ENCODE measurements at places on chromosomes 1 and 21.
A peak's percentile ranks its signal among the peaks of the same experiment; 100 is the strongest.

- DNase-seq, result no peak
These were observed 360.7 kb downstream of the CAMTA1 start for GRCh38 chr1:7145947-7146346.

DNA sequence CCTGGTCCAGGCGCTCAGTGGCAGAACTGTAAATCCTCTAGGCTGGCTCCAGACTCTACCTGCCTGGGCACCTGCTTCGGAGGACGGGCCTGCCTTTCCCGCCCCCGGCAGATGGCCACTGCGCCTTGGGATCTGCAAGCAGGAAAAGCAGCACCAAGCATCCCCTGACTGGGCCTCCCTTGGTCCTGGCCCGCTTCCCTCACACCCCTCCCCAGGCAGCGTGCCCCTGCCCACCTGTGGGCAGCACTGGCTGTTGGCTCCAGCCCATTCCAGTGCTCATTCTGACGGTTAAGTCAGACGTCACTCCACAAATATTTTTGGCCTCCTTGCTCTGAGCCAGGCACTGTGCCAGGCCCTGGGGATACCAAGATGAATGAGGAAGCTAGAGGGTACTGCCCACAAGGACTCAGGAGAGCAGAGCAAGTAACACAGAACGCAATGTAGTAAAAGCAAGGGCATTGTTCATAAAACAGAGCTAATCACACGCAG lies 22.0 kb upstream of the BLACAT1 start:
- DNase-seq, result no peak

- DNase-seq, result no peak
These were observed 325.6 kb downstream of the TTLL7 start for GRCh38 chr1:83673312-83673711.

DNA sequence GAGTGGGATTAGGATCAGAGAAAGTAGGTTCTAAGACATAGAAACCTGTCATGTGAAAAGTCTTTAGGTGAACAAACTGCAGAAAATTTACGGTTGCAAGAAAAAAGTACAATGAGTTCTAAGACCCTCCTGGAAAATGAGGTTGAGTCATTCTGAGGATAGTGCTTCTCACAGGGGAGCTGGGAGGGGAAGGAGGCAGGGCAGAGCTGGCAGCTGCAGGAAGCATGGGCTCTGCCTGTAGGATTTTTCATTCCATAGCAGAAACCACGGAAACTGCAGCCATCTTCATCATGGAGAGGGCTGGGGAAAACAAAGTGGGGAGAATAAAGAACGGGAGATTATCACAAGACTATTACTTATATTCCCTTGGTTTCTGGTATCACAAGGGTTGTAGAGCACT lies 25.8 kb upstream of the THEM4 start:
- DNase-seq, result no peak

DNA sequence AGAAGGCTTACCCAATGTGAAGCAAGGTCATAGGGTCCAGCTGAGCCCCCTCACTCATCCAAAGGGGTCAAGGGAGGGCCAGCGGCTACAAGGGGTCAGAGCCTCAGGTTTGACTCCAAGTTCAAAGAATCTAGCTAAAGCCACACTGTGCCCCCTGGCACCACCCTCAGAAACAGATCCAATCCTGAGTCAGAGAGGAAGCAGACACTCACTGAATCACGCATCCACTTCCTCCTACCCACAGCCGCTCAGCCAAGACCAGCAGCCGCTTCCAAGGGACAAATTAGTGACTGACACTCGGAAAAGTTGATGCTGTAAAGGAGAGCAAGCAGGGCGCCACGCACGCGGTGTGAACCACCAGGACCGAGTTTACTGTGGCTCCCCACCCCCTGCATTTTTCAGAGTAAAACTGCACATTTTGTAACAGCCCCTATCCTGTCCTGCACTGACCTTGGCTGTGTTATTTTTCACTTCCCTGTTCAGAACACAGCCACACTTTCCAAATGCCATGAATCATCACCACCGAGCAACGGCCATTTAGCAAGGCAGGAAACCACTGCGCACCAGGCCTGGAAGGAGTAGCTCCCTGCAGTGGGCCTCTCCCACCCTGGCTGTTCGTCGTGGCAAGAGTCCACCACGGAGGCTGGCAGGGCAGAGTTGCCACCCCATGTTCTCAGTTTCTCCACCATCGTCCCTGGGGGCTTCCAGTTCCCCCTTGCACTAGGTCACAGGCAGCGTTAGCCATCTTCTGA lies 147.8 kb downstream of the TOMM20 start:
- no peak for DNase-seq

- DNase-seq, result no peak
These were observed 2.8 kb upstream of the C1orf210 start for GRCh38 chr1:43288058-43288784.

- DNase-seq, result no peak
These were observed 4.2 kb downstream of the OR2T1 start for GRCh38 chr1:248406721-248407692.

GRCh38 chr1:60848583-60849188 lies 233.7 kb upstream of the NFIA start:
- no peak for DNase-seq

GRCh38 chr1:202320081-202320405 lies 21.7 kb downstream of the UBE2T start:
- no peak for DNase-seq

DNA sequence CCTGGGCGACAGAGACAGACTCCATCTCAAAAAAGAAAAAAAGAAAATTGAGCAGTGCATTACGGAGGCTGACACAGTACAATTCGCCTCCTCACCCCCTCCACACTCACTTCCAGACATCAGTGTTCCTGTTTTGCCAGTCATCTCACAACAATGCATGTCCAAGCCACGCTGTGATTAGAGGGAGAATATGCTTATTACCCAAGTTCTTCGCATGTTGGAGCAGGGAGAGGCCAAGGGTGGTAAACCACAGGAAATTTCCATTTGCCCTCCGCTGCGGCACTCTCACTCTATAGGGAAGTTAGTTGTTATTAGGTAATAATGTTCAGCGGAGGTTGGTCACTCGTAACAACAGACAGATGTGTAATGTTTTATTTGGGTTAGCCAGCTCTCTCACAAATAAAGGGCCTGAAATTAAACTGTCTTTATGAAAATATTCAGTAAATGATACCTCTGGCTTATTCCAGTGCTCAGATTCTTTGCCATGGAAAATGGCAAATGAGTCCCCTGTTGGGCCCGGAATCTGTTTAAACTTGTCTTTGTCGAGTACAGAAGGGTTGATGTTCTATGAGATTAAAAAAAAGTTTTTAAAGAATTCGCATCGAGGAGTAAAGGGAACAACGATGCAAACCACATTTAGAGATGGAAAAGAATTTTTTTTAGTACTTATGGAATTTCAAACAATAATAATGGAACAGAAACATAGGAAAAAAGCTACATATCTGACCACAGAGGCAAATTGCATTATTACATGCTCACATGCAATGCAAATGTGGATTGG lies 33.1 kb downstream of the KCNJ15 start:
- DNase-seq, result no peak

DNA sequence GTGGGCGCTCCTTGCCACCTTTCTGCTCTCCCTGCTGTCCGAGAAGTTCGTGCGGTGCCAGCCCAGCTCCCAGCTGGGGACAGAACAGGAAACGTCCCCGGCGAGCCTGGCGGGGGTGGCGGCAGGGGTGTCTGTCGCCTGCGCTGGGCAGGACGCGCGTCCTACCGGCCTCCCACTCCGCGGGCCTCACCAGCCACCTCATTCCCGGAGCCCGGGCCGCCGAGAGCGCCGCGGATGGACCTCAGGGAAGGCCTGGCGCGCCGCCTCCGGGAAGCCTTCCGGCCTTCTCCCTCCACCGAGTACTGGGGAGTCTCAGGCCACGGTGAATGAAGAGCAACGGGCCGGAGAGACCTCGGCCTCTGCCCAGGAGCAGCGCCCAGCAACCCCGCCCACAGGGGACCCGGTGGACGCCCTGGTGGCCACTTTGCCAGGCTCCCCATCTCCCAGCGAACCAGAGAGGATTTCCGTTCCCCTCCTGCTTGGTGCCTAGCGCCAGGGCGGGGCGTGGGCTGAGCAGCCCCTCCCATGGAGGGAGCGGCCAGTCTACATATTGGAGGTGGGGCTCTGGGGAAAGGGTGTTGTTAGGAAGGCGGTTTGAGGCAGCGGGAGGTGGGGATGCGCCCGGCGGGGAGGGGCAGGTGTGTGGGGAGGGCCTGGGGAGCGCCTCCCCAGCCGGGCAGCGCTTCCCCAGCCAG lies 9.5 kb upstream of the TNFRSF14 start:
- peak; percentile 46 for DNase-seq

GRCh38 chr1:71014178-71014579 lies 33.4 kb downstream of the PTGER3 start:
- DNase-seq, result no peak

- DNase-seq, result no peak
These were observed 177.1 kb downstream of the NEGR1 start for GRCh38 chr1:72105201-72105600.

DNA sequence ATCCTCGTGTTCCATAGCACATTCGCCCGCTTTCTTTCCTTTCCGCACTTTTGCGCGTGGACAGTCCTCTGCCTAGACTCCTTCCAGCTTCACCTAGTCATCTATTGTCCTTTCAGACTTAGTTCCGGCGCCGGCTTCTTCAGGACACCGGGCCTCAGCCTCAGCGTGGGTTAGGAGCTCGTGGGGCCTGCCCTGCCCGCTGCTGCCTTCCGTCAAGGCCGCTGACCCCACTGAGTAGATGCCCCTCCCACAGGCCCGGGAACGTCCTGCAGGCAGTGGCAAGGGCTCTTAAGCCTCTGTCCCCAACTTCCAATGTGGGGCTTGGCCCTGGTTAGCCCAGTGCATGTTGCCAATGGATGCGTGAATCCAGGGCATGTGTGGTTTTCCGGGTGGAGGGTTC lies 11.4 kb downstream of the DMRTB1 start:
- DNase-seq, result no peak

GRCh38 chr1:59315529-59316463 lies 18.9 kb downstream of the FGGY start:
- DNase-seq, result no peak

GRCh38 chr1:247360991-247361731 lies 29.5 kb upstream of the ZNF496 start:
- DNase-seq, result no peak

DNA sequence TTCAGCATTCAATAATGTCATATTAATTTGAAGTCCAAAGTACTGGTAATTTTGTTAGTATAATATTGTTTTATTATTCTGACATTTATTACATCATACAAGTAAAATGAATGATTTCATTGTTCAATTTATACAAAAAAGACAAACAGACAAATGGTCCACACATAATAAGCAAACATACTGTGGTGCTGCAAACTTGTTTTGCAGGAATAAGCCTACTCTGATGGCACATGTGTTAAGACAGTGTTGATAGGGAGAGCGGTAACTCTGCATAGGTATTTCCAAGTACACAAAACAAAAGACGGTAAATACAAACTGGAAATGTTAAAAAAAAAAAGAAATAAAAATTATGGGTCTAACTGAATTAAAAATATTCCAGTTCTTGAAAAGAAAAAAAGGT lies 59.7 kb upstream of the DPYD start:
- DNase-seq, result no peak

DNA sequence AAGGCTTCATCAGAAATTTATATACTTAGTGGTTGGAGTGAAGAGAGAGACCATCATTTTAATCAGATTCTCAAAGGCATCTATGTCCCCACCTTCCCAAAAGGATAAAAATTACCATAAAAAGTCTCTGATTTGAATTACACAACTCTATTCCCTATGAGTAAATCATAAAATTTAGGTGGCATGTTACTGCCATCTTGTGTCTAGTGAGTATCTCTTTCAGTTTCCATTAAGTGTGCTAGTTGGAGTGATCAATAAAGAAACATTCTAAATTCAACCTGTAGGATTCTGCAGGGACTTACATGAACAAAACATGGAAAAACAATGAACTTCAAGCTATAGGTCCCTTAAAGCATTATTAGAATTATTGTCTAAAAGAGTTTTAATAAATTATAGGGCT lies 655.4 kb downstream of the LTN1 start:
- DNase-seq, result no peak

- DNase-seq, result no peak
These were observed 38.7 kb downstream of the ELF3 start for GRCh38 chr1:202049129-202049528.

DNA sequence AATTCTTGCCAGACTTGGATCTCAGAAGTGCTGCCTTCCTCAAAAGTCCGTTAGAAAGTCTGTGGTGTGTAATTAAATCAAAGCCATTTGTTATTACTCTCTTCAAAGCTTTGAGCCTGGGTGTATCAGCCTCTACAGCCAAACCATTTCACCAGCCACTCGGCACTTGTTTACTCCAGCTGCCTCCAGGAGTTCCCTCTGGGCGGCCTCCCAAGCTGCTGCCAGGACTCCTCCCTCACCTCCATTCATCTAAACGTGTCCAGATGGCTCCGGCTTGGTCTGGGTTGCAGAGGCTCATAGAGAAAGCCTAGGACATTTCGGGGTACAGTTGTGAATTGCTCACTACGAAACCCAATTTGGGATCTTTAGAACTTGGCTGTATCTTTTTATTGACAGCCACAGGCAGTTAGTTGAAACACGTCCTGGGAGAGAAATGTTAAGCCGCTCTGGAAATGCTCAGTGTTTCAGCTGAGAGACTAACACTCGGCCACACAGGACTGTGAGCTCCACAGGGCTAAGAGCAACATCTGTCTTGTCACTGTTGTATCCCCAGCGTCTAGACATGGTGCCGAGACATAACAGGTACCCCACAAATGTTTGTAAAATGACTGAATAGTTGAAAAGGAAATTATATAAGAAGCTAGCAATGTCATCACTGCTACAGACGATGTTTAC lies 116.9 kb upstream of the NGF start:
- DNase-seq, result no peak

DNA sequence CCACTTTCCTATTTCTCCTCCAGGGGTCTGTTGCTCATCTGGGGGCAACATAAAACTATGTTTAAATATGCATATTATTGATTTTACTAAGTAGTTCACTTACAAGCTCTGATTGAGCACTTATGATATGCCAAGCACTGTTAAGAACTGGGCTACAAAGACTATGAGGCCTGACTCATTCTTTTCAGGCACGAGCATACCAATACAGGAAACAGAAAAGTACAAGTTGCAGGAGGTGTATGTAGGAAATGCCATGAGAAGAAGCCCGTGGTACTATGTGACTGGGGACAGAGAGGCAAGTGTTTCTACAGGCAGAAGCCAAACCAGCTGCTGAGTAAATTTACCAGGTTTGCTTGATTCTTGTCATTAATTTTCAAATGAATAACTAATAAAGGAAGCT lies 120.4 kb upstream of the PTGFR start:
- DNase-seq, result no peak

GRCh38 chr1:200242110-200243041 lies 167.5 kb downstream of the ZNF281 start:
- no peak for DNase-seq

GRCh38 chr1:77415579-77415978 lies 133.8 kb downstream of the AK5 start:
- DNase-seq, result no peak

- DNase-seq, result no peak
These were observed 12.9 kb downstream of the COPA start for GRCh38 chr1:160330119-160330518.
